ENCODE measurements at places on chromosomes 2 and 18.

- no peak for DNase-seq
These were observed 10.9 kb downstream of the CERS6 start for GRCh38 chr2:168466834-168467565.

DNA sequence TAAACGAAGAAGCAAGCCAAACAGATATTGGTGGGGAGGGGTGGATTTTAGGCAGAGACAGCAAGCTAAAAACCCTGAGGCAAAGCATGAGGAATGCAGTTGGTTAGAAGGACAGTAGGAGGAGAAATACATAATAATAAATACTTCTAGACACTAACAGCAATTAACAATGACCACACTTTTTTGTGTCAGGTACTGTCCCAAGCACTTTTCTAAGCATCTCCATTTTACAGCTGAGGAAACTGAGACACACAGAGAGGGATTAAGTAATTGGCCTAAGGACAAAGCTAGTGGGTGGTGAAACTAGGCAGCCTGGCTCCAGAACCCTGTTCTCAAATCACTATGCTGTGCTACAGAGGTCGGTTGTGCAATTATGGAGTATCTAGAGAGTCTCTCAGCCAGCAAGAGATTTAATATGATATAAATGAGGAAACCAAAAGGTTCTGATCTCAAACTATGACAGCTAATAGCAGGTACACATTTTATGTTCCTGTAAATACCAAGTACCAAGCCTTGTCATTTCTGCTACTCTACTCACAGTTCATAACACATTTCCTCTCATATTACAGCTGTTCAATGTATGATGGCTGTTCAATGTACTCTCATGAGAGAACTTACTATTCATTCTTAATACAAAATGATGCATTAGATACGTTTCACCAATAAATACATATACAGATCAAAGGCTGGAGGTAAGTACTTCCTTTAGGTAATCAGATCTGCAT, 5.3 kb downstream of the MAP4K3 start:
- DNase-seq, result no peak

GRCh38 chr2:168538534-168538933, 82.5 kb downstream of the CERS6 start:
- no peak for DNase-seq

GRCh38 chr2:2699121-2699505, 368.0 kb upstream of the MYT1L start:
- DNase-seq, result no peak

DNA sequence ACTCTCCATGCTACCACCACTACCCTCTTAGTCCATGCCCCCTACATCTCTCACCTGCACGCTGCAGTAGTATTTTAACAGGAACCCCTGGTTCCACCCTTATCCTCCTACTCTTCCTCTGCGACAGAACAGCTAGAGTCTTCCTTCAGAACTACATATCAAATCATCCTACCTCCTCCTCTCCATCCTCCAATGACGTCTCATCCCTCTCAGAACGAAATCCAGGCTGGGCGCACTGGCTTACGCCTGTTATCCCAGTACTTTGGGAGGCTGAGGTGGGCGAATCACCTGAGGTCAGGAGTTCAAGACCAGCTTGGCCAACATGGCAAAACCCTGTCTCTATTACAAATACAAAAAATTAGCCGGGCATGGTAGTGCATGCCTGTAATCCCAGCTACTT, 10.3 kb upstream of the KIF3C start:
- no peak for DNase-seq

DNA sequence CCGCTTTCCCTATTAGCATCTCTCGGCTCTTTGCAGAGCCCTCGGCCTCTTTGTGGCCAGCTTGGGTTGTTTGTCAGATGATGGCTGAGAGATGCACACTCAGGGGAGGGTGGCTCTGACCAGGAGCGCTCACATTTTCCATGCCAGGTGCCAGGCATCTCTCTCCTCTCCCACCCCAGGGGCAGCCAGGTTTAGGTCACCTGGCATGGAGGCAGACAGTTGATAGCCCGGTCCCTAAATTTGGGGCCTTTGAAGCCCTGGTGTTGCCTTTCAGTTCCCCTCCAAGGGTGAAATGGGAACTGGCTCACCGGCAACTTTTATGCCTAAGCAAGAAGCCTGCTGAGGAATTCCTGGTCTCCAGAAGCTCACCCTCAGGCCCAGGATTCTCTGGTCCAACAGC, 19.1 kb downstream of the LBH start:
- DNase-seq, result no peak

- no peak for DNase-seq
These were observed 159.1 kb upstream of the LHCGR start for GRCh38 chr2:48914477-48915089.

DNA sequence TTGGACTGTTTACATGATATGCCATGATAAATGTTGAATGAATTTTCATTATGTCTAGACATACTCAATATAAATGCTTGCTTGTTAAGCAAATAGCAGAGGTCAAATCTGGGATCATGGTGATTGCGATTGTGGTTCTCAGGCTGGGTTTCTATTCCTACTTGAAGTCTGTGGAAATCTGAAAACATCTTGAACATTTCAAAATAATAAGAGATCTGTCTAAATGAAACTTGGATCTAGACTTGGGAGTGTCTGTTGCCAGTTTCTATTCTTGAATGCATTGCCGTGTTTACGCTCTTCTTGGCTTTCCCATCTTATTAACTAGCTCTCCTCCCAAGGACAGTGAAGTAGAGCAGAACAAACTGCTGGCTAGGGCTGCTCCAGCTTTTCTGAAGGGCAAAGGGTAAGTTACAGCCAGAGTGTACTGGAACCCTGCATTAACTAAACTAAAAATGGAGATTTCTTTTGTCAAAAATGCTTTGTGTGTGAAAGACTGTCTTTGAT, 127.7 kb downstream of the DTNA start:
- no peak for DNase-seq

DNA sequence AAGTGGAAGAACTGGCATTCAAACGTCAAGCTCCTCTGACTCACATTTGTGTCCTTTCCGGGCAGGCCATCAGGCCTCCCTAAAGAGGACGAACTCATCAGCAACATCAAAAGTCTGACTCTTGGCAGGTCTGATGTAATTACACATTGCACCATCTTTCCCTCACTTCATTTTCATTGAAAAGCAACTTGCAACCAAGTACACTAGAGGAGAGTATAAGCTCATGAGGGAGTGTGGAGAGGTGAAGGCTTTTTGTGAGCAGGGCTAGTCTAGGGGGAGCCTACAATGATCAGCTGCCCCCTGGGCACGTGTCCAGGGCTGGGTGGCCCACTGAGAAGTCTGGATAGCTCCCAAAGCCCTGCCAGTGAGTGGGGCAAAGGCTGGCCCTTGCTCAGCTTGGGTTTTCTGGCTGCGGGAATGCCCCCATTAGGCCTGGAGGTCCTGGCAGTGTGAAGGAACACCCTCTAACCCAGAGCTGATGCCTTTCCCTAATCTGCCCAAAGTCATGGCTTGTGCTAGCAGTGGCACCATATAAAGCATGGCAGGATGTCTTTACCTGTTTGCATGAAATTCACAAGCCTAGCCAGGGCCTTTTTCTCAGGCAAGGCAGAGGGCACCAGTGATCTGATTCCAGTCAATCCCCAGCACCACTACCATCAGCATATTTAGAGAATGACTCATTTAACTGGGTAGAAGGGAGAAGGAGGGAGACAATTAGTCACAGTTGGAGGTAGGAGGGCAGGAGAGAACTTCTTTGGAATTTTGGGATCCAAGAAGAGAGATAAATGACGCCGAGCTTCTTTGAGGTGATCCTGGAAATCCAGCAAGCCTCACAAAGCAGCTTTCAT, 8.5 kb upstream of the DAW1 start:
- no peak for DNase-seq

- DNase-seq, result no peak
These were observed 46.2 kb downstream of the TWSG1 start for GRCh38 chr18:9380621-9381395.

DNA sequence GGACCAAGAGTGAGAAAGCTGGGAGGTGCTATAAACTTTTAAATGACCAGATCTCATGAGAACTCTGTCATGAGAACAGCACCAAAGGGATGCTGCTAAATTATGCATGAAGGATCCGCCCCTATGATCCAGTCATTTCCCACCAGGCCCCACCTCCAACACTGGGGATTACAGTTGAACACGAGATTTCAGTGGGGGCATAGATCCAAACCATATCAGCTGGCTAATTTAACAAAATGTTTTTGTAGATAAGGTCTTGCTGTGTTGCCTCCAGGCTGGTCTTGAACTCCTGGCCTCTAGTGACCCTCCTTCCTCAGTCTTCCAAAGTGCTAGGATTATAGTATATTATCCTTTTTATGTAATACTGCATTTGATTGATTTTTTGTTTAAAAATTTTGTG, 56.0 kb downstream of the NBEAL1 start:
- DNase-seq, result no peak

- DNase-seq, result no peak
These were observed 187.5 kb upstream of the SALL3 start for GRCh38 chr18:78792094-78792493.

DNA sequence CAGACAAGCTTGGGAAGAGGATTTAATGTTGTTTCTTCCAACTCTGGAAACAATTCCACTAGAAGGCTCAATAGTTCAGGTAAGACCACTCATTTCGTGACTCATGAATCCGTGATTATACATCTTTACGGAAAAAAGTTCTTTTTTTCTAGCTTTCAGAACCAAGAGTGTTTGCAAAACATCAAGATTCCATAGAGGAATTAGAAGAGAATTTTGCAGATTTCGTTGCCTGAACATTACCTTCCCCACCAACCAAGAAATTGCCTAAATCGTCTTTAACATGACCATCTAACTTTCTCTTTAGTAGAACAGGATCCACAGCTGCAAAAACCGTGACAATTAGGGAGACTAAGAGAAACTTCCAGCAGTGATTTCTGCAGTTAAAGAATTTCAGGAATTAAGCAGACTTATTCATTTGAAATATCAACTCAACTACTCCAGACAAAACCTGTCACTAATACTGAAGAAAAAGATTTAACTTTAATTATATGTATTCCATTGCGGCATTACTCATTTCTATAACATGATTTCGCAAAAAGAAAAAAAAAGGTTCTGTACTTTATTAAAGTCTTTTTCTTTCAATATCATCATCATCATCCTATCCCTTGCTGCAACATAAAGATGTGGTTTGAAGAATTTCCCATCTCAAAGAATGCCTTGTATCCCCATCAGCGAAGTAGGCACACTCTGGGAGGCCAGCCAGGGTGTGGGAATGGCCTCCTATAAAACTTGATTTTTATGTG, 1.9 kb upstream of the NAB1 start:
- DNase-seq, result no peak

- DNase-seq, result no peak
These were observed 37.4 kb downstream of the AFF3 start for GRCh38 chr2:100104718-100105677.

Data from hematopoietic multipotent progenitor cell treated with erythropoietin and hydrocortisone succinate and interleukin-3 and kit ligand, for 15 days (in vitro differentiated cells).